Stimulated activated CD4-positive, alpha-beta T cell treated with anti-CD3 and anti-CD28 coated beads, Interleukin-1b, Interleukin-23, amount 100 ng/mL, for 1 hour (primary cell): ENCODE measurements at places on chromosomes 1 and 21.

DNA sequence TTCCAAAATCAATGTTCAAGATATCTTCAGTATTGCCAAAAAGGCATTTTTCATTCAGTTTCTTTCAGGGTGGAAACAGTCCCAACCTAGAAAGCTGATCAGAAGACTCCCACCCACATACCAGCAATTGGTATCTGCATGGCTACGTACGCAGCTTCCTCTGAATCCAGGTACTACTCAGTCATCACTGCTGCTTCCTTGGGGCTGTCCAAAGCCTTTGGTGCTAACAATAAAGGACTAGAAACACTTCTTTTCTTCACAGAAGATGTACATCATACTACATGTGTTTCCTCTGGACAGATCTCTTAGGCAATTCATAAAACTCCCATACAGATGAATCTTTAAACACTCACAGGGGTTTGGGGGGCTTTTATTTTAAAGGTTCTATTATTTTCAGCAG lies 29.8 kb downstream of the VPS26C start:
- no peak for DNase-seq

- DNase-seq, result no peak
These were observed 451 bp downstream of the CHD5 start for GRCh38 chr1:6179564-6180175.

DNA sequence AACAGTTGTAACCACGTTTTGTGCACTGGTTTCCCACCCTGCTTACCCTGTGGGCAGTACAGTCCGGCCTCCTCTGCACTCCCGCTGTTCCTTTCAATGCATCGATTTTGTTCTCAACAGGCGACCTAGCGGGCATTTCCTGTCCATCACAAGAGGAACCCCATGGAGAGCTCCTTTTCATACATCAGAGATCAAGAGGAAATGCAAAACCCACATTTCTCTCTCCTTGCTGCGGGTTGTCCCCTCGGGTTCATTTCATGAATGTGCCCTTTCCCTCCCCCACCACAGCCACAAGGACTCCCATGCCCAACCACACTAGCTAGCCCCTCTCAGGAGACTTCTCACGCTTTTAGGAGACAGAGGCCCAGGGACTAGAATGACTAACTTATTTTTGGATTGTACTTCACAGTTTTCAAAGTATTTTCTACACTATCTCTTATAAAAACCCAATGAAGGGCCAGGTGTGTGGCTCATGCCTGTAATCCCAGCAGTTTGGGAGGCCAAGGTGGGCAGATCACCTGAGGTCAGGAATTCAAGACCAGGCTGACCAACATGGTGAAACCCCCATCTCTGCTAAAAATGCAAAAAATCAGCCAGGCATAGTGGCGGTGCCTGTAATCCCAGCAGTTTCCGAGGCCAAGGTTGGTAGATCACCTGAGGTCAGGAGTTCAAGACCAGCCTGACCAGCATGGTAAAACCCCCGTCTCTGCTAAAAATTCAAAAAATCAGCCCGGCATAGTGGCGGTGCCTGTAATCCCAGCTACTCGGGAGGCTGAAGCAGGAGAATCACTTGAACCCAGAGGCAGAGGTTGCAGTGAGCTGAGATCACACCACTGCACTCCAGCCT lies 18.4 kb downstream of the ATP1A4 start:
- DNase-seq, result no peak

GRCh38 chr1:235278233-235278914 lies 49.6 kb downstream of the ARID4B start:
- DNase-seq, result no peak

DNA sequence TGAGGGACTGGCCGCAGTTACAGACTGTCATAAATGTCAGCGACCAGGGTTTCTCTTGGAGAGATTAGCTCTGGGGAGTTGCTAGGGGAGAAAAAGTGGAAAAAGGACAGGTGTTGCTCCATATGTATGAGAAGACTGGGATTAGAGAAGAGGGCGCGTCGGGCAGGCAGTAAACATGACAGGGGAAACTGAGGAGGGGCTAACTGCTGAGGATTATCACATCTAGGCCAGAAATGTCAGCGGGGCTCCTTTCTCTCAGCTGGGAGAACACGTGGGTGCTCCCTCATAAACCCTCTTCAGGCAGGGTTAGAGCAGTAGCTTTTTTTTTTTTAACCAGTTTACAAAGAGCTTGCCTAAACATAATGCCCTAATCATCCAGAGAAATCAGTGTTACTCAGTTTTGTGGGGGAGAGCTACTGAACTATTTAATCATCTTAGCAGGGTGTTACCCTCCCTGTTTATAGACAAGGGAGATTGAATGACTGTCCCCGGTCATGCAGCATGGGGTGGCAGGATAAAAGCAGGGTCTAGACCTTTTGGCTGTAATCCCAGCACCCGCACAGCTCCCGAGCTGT lies 35.2 kb downstream of the ELAPOR1 start:
- no peak for DNase-seq

DNA sequence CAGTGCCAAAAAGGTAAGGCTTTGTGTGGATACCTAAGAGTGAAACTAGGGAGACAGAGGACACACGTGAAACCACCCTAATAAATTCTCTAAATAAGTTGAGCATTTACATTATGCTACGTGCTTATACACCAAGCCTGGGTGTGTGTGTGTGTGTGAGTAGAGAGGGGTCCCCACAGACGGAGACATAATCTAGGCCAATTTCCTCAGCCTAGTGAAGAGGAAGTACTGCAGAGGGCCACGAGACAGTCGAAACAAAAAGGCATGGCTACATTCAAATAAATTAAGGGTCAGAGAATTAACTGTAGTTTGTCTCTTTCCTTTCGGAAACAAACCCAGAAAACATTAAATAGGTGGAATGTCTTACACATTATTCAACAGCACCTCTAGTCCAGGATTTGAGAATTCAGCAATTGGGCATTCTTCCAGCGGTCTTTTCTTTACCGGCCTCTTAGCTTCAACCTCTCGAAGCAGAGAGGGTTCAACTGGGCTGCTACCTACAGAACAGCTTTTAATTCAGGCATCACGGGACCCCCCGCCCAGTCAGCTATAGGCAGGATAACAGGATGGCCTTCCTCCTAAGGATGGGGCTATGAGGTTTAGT lies 75.0 kb downstream of the DESI2 start:
- DNase-seq, result no peak

DNA sequence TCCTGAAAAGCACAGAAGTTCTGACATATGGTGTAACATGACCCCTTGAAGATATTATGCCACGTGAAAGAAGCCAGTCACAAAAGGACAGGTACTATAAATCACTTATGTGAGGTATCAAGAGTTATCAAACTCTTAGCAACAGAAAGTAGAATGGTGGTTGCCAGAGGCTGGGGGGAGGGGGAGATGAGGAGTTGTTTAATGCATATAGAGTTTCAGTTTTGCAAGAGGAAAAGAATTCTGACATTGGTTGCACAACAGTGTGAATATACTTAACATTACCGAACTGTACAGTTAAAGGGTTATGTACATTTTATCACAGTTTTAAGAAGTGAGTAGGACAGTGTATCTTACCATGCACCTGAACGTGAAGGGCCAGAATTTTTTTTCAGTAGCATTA lies 80.0 kb downstream of the USP25 start:
- no peak for DNase-seq

- no peak for DNase-seq
These were observed 398.4 kb downstream of the ZP4 start for GRCh38 chr1:237492359-237492758.

- no peak for DNase-seq
These were observed 743.1 kb upstream of the ADGRL4 start for GRCh38 chr1:79749607-79750006.

DNA sequence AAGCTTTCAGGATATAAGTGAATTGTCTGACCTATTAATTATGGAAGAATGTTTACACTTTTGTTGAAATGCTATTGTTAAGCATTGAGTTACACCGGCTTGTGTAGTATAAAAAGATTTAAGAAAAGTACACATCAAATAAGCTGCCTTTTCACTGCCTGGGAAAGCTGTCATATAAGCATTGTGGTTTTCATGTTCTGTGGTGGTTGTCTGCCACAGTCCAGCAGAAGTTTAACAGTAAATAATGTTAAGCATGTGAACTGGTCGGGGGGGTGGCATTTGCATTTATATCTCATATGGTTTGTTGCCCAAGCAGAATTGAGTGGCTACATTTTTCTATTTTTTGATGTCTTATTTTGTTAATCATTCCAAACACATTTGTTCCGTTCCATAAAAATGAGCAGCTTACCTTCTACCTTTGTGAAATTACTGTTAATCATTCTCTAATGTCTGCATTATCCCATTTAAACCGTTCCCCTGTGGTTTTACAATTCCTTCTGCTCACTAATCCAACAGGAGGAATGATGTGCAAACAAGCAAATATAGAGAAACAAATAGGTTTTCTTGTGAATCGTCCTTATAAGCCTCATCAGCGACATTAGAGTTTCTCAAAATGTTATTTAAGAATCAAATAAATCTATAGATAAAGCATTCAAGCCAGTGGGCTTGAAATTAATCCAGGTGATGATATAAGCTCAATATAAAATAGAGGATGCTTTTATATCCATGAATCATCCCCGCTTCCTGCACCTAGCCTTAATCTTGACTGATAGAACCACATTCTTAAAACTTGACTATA lies 160.8 kb upstream of the SAMSN1 start:
- DNase-seq, result no peak

DNA sequence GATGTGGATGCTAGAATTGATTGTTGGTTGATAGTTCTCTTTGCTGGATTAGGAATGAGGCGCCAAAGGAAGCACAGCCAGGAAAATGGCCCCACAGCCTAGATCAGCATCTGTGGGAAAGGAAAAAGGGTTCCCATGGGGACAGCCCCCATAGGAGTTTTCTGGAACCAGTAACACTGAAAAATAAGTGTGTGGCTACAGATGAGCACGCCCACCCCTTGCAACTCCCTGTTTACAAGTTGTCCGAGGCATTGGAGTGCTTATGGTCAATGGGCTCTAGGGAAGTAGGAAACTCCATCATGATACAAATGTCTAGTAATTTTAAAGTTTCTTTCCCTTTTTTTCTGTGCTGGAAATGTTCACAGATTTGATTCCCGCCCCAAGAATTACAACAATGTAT lies 23.8 kb upstream of the UBE2U start:
- DNase-seq, result no peak

DNA sequence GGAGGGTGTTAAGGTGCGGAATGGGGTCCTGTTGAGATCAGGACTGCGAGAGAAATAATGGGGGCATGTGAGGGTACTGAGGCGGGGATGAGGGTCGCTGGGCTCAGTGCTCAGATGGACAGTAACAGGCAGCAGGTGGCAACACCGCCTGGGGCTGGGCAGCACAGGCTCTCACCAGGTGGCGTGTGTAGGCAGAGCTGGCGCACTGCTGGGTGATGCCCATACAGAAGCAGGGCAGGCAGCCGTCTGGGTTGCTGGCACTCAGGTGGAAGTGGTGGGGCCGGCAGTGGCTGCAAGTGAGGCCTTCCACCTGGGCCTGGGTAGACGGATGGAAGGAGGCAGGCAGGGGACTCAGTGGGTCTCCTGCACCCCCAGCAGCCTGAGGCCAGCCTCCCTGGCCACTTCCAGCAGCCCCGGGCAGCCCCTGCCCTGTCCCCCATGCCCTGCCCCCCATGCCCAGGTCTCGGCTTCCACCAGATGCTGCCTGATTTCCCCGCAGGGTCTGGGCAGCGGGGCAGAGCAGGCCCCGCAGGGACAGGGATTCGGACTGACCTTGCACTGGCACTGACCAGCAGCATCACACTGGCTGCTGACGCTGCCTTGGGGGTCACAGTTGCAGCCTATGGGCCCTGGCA lies 60.5 kb downstream of the LDLRAD2 start:
- DNase-seq, result no peak
